Mammary epithelial cell (primary cell): ENCODE measurements at places on chromosomes 6 and 20. TPM values are rescaled to one million over a fixed set of nuclear protein-coding genes. Genes with fewer than 3 reads are reported as not detected.
A peak's percentile ranks its signal among the peaks of the same experiment; 100 is the strongest.

The PTPRT gene
- not detected in 2 replicates for total RNA-seq

The PPP1R14C gene
- total RNA-seq = 46.8 TPM

The NINL gene
- total RNA-seq = 6.8 and 11.9 TPM in 2 replicates

The COL12A1 gene
- 174 and 192 TPM in 2 replicates for total RNA-seq

The MCHR2 gene
- not detected in 2 replicates for total RNA-seq

The CD83 gene
- 2.1 and 4.4 TPM in 2 replicates for total RNA-seq

The DDX43 gene
- total RNA-seq = not detected in 2 replicates

The ATP6V1G2 gene
- total RNA-seq = 1.5 TPM

The AIF1 gene
- not detected in 2 replicates for total RNA-seq

The VGLL2 gene
- total RNA-seq = not detected

The CYP21A2 gene
- 0.17 TPM for total RNA-seq

The BMP2 gene
- 2.0 TPM for total RNA-seq

GRCh38 chr20:63976980-63977738 lies 2.3 kb downstream of the SAMD10 start:
- no peak for DNase-seq

- DNase-seq = peak; percentile 91
These were observed 171.6 kb downstream of the ARID1B start for GRCh38 chr6:156948807-156949206.

DNA sequence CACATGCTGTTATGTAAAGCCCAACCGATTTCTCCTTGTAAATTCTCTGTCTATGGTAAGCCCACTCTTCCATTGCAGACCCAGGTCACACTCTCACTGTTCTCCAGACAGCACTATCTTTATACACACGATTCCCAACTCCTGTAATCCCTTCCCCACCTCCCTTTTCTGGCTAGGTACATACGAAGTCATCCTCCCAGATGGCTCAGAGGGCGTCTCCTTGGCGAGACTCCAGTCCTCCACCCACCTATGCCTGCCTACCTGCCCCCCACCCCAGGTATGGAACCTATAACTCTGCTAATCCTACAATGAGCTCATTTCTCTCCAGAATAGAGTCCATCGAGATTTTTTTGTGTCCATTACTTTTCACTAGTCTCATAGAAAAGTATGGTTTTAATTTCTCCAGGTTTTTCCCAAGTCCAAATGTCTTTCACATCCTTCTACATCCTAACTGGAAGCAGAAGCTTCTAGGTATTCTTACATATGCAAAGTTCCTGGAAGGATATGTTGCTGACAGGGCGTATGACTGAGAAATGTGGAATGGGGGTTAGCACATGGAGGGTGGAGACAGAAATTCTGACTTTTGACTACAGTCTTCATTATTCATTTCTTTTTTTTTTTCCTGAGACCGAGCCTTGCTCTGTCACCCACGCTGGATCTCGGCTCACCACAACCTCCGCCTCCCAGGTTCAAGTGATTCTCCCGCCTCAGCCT lies 22.8 kb downstream of the SCML4 start:
- DNase-seq = no peak

DNA sequence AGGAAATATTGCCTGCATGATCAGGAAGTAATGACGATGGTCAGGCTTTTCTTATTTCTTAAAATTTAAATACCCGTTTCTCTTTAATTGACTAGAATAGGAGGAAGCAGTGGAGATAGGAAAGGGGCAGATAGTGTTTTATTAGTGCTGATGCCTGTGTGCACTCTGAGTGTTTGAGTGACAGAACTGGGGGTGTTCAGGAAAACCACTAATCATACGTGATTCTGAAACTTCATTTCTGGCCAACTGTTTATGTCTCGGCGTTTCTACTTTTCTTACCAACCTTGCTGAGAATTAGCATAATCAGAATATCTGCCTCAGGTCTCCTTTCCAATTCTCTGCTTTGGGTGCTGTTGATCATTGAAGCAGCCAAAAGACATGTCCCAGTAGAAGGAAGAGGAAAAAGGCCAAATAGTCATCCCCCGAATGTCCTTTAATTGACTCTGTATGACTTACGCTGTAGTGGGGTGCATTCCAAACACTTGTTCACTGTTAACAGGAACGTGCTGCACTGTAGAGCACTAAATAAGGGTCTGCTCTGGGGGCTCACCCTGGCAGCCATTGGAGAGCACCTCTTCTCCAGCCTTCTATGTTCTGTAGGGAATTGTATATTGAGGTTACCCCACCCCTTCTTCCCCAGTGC lies 152.9 kb downstream of the JARID2 start:
- no peak for DNase-seq

DNA sequence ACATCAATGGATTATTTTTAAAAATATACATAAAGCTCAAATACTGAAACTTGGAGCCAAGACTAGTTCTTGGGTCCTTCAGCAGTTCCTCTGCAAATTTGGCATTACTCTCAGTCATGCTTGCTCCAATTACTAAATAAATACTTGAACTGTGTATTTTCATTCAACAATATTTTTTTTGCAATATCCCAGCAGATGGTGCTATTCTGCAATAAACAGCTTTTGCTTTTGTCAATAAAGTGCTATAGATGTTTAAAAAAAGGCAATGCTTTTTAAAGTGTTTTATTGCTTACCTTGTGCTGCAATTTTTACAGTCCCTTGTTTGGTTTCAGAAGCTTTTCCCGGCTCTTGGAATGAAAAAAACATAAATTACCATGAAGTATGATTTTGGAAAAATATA lies 243.4 kb downstream of the TRDN start:
- no peak for DNase-seq

GRCh38 chr6:111566873-111567517 lies 38.7 kb downstream of the TRAF3IP2 start:
- peak; percentile 92 for DNase-seq

- DNase-seq = no peak
These were observed 25.3 kb upstream of the SMIM29 start for GRCh38 chr6:34274129-34274528.

DNA sequence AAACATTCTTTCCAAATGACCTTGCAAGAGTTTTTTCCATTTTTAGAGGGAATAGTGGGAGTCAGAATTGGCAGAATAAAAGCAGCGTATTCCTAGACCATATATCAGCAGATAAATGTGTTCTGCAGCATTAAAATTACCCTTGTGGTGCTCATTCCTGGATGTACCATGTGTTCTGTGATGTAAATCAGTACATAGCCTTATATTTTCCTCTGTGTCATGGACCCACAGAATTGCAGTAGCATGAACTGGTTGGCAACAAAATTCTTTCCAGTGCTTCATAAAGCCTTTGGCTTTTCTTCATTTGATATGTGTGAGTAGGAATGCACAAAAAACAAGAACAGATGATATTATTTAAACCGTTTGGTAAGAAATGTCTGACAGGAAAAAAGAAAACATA lies 32.5 kb downstream of the ANKEF1 start:
- DNase-seq = no peak

- DNase-seq = no peak
These were observed 607.6 kb upstream of the MAN1A1 start for GRCh38 chr6:119957195-119957594.

GRCh38 chr6:56902641-56903464 lies 52.1 kb upstream of the BEND6 start:
- peak; percentile 31 for DNase-seq

DNA sequence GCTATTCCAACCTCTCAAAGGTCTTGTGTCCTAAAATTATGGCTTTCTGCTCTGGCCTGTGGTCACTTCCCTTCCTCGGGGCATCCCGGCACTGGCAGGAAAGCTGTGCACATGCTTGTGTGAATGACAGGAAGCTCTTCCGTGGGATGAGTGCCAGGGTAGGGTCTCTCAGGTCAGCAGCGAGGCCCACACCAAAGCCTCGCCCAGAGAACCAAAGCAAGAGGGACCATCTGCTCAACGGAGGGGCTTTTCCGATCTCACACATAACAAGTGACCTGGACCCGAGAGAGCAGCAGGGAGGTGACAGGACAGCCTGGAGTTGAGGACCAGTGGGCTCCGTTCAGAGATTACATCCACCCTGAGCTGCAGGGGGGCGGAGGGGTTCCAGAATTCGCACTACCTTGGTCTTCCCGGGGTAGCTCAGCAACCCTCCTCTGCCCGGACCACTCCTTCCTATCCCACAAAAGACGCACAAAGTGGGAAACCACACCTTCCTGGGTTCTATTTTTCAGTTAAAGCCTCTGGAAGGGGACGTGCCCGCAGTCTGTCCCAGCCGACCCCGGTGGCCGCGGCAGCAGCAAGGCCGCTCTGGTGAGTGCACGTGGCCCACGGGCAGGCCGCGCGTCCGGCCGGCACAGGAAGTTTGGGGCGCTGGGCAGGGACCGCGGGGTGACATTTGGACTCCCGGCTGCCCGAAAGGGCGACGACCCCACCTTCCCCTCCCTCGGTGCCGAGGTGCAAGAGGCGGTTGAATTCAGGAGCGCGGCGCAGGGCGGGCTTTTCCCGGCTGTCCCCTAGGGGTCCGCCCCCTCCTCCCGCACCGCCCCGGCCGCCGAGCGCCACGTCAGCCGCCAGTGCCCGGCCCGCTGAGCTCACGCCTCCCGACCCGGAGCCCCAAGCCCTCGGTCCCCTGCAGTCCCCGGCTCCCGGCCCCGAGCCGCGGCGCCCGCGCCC lies 988 bp downstream of the TXNDC5 start:
- peak; percentile 32 for DNase-seq

DNA sequence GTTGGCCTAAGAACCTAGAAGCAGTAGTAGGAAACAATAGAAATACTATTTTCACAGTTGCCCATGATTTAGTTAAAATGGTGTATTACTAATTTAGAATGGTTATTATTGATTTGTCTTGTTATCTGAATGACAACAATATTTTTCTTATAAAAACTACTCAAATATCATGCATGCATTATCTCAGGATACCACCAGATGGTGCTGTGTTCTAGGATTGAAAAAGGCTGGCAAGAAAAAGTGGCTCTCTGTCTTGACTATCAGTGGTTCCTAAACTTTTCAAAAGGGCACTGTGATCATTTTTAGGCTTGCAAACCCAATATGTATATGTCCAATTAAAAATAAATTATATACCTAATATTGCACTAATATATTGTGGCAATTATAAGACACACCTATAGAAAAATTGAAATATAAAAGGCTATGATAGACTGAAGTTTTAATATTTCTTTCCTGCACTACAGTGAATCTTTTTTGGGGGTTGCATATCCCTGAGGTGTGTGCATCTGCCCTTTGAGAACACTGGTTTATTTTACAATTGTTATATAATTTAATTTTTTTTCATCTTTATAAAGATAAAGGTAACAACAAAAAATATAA lies 131.7 kb upstream of the MLIP start:
- no peak for DNase-seq

DNA sequence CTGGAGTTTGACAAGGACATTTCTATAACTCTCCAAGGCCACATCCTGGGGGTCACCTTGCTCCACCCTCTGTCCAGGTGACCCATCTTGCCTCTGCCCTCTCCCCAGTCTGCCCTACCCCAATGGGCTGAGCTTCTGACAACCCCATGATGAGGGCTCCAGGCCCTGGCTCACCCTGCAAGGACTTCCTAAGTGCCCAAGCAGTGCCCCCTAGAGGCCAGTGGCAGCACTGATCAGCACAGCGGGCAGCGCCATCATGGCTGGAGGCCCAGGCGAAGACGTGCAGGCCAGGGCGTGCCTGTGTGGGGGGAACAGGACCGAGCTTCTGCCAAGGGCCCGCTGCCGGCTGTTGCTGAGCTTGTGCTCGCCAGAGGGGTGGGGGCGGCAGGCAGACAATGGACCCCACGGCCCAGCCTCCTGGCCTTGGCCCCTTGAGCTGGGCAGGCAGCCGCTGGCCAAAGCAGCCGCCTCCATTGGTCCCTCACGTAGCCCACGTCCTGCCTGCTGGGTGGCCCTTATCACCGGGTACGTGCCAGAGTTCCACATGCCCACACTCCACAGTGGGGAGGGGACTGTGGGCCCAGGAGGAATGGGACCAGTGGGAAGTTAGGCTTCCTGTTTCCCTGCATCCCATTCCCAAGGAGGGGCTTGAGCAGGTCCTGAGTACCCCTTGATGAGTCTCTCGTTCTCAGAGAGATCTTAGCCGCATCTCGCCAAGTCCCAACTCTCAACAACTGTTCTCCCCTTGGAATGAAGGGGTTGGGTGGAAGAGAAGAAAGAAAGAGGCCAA lies 64.3 kb downstream of the MRPL14 start:
- peak; percentile 71 for DNase-seq

GRCh38 chr6:44042989-44043478 lies 84.2 kb downstream of the MRPL14 start:
- peak; percentile 58 for DNase-seq

GRCh38 chr6:48087448-48087847 lies 23.5 kb downstream of the PTCHD4 start:
- DNase-seq = no peak

GRCh38 chr20:5402903-5403531 lies 86.3 kb upstream of the PROKR2 start:
- peak; percentile 11 for DNase-seq

- DNase-seq = no peak
These were observed 13.4 kb downstream of the AIG1 start for GRCh38 chr6:143074101-143074500.
